ENCODE measurements at places on chromosomes 13 and 19.

DNA sequence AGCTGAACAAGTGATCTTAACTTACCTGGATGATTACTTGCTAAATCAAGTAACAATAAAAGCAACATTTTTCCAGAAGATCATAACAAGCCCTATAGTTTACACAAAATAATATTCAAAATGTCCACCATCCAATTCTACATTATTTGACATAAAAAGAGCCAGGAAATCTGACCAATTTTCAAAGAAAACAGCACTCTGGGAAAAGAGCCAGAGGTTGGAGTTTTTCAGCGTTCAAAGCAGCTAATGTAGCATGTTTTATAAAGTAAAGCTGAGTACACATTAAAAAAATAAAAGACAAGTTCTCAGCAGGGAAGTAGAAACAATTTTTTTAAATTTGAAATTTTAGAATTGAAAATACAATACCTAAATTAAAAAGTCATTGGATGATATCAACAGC lies 62.6 kb downstream of the UFM1 start:
- DNase-seq = no peak

GRCh38 chr19:12723381-12723640 lies 421 bp downstream of the TNPO2 start:
- DNase-seq = no peak

DNA sequence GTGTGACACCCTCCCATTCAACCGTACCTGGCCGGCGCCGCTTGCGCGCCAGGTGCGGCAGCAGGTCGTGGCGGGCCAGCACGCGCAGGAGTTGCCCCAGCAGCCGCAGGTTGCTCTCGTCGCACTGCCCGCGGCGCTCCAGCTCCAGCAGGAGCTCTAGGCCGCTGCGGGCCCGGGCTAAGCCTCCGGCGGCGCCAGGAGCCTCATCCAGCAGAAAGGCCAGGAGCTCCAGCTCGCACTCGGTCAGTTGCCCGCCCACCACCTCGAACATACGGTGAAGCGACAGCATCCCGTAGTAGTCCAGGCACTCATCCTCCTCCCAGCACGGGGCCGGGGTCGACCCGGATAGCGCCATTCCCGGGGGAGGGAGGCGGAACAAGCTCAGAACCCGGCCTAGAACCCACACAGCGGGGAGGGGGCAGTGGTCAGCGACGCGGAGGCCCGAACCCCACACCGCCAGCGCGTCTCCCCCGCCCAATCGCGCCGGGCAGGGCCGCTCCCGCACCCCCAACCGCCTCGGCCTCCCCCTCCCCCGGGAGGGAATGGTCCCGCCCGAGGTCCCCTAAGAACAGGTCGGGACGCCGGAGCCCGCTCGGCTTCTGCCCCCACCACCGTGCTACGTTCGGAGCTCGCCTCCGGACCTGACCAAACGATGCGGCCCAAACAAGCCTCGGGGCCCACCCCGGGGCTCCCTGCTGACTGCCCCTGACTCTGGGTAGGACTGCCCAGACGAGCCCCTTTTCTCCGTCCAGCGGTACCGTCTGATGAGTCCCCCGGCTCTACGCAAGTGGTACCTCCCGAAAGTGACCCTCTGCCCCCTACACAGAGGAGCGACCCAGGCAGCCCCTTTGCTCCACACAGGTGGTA lies 591 bp downstream of the DEDD2 start:
- peak; percentile 24 for DNase-seq

- DNase-seq = no peak
These were observed 7.1 kb upstream of the DPP9 start for GRCh38 chr19:4730740-4731171.

DNA sequence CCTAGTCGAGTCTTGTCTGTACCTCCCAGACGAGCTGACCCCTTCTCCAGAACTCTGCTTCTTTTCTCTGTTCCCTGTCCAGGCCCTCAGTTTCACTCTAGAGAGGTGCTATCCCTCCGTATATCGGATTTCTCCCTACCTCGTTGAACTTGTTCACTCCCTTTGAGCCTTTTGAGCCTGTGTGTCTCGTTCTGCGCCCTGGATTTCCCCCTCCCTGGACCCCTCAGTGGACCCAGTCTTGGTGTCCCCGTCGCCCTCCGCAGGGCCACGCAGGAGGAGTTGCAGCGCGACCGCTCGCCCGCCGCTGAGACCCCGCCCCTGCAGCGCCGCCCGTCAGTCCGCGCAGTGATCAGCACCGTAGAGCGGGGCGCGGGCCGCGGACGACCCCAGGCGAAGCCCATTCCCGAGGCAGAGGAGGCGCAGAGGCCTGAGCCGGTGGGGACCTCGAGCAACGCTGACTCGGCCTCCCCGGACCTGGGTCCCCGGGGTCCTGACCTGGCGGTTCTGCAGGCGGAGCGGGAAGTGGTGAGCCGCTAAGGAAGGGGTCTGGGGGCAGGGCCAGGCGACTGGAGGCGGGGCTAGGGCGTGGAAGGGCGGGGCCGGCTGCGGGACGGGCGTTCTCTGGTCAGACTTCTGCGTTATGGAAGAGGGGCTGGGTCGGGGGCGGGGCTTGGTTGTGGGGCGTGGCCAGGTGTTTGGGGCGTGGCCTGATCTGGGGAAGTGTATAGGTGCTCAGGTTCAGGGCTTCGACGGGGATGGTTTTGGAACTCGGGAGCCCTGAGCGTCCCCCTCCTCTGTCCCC lies 5.5 kb downstream of the EPS8L1 start:
- DNase-seq = peak; percentile 30

DNA sequence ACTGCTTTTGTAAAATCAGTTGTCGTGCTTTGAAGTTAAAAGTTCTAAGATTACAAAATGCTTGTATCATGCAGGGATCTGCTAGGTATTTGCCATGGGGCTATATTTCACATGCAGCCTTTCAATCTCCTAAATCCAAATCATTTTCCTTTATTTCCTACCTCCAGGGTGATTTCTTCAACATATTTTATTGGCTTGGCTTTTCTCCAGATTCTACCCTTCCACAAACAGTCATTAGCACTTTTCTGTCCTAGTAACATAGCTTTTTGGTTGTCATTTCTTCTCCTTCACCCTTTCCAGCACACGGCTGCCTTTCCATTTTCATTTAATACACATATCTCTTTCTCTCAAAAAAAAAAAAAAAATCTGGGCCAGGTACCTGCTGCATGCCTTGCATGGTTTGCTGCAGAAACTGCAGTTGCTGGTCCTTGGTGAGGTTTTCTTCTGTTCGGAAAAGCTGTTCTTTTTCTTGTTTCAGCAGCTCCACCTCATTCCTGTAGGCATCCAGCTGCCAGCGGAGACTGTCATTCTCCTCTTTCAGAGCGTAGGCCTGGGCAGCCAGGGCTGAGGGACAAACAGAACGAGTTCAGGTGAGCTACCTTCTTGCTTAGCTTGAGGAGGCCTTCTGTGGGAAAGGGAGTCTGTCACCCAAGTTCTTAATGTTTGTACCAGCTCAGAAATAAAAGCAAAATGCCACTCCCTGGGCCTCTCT lies 274.7 kb downstream of the DNAJC15 start:
- no peak for DNase-seq

DNA sequence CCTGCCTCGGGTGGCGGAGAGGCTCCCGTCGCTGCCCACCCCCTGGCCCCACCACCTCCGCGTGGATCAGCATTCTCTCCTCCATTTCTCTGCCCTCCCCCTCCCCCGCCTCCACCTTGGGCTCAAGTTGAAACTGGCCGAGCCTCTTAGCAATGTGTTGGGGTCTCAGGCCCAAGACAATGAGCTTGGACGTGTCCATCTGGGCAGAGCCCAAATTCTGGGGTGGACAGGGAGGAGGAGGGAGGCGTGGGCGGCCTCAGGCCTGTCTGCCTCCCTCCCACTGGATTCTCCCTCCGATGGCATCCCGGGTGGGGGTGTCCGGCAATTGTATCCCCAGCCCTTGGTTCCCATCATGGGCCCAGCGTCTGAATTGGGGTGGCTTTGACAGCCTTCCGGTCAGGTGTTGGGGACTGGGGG lies 1.2 kb downstream of the CELF5 start:
- DNase-seq = no peak

DNA sequence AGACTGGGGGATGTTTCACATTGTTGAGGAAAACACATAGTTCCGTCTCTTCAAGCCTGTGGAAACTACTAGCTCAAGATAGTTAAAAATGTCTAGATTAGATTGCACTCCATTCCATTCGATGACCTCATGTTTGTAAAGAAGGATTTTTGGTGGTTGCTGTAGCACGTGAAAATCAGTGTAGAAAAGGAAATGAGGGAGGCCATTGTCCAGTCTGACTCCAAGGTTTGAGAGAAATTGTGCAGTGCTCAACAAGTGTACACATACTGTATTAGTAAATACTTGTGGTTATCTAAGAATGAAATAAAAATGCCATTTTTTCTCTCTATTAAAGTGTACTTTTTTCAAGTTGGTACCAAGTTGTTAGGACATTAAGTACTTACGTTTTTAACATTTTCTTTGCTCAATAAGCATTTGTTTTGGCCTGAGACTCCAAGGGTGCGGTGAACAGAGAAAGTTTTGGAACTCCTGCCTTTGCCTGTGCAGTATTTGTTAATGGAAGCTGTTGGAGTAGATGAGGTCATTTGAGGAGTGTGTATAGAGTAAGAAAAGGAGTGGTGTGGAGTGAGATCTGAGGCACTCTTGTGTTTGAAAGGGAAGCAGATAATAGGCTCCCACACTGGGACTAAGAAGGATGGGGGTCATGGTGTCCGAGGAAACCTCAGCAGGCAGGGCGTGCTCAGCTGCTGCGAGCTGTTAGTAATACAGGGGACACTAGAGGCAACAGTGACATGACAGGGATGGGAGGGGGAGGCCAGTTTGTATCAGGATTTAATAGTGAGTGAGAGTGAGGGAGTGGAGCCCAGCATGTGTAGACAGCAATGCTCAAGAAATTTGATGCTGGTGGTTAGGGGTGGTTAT lies 4.4 kb downstream of the WASF3 start:
- DNase-seq = peak; percentile 67

GRCh38 chr19:48102870-48103751 lies 7.5 kb downstream of the PLA2G4C start:
- peak; percentile 58 for DNase-seq

Measured in fibroblast of skin of abdomen (primary cell).